ENCODE measurements at places on chromosomes 2 and 18. TPM values are rescaled to one million over a fixed set of nuclear protein-coding genes. Genes with fewer than 3 reads are reported as not detected.

- no peak for DNase-seq
- H3K36me3 ChIP-seq = no peaks in the 10 kb centered on the region
- no peak overlapping the region for H3K4me3 ChIP-seq
- H3K27me3 ChIP-seq = no peaks in the 10 kb centered on the region
Observed at GRCh38 chr18:31633392-31634330, 42.0 kb downstream of the TTR start.

GRCh38 chr18:24003903-24004640 is 10.5 kb upstream of the TTC39C start:
- no peaks in the 10 kb centered on the region for H3K27me3 ChIP-seq
- DNase-seq = no peak
- no peak overlapping the region for H3K27ac ChIP-seq
- H3K36me3 ChIP-seq = no peaks in the 10 kb centered on the region
- H3K4me1 ChIP-seq = no peaks in the 10 kb centered on the region
- H3K4me3 ChIP-seq = no peak overlapping the region

DNA sequence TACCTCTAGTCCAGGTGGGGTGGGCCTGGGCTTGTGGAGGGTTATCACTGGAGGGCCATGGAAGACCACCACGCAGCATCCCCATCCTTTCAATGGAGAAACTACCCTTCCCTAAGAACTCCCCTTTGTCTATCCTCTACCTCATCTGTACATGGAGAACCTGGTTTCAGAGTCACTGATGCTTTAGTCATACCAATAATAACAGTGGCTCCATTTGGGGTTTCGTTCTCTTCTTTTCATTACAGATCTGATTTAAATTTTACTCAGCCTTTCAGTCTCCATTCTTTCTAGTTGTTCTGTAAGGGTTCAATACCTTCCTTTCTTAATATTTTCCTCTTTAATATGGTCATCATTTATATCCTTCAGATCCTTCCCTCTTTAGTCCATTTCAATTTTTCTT is 54.6 kb upstream of the ZFP36L2 start:
- H3K36me3 ChIP-seq = peaks cover 37% of the 10 kb centered on the region
- no peak overlapping the region for H3K4me3 ChIP-seq
- H3K27me3 ChIP-seq = no peaks in the 10 kb centered on the region
- H3K4me1 ChIP-seq = peaks cover 16% of the 10 kb centered on the region
- H3K27ac ChIP-seq = no peak overlapping the region

- H3K36me3 ChIP-seq = peaks cover 89% of the 10 kb centered on the region
- no peak for DNase-seq
- no peaks in the 10 kb centered on the region for H3K27me3 ChIP-seq
Observed at GRCh38 chr2:74168739-74169138, 9.9 kb downstream of the MOB1A start.

GRCh38 chr18:7855671-7856070 is 288.6 kb downstream of the PTPRM start:
- H3K27me3 ChIP-seq = no peaks in the 10 kb centered on the region
- no peaks in the 10 kb centered on the region for H3K36me3 ChIP-seq
- DNase-seq = no peak
- peak overlapping the region; percentile 7 for H3K27ac ChIP-seq
- no peak overlapping the region for H3K4me3 ChIP-seq
- H3K4me1 ChIP-seq = peaks cover 1% of the 10 kb centered on the region

DNA sequence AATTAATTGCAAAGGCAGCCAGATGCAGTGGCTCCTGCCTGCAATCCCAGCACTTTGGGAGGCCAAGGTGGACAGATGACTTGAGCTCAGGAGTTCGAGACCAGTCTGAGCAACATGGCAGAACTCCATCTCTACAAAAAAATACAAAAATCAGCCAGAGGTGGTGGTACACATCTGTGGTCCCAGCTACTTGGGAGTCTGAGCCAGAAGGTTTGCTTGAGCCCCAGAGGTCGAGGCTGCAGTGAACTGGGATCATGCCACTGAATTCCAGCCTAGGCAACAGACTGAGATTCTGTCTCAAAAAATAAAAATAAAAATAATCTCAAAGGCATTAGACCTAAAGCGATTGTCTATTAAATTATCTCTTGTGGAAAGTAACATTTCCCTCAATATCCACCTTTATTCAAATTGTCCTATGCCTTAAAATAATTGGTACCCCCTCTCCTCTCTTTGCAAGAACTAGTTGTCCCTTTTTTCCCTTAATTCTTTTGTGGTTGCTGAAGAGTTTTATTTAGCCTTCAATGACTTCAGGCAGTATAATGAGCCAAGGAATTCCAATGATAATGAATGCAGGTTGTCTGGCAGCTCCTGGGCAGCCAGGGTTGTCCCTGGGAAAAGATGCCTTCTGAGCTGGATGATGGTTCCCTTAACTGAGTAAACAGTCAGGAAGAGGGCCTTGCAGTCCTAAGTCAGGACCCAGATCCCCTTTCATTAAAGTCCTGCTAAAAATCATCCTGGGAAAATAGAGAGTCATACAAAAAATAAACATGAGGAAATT is 32.2 kb downstream of the GPR75 start:
- peaks cover 10% of the 10 kb centered on the region for H3K36me3 ChIP-seq
- no peak overlapping the region for H3K27ac ChIP-seq
- no peaks in the 10 kb centered on the region for H3K27me3 ChIP-seq
- H3K4me3 ChIP-seq = no peak overlapping the region
- DNase-seq = no peak

DNA sequence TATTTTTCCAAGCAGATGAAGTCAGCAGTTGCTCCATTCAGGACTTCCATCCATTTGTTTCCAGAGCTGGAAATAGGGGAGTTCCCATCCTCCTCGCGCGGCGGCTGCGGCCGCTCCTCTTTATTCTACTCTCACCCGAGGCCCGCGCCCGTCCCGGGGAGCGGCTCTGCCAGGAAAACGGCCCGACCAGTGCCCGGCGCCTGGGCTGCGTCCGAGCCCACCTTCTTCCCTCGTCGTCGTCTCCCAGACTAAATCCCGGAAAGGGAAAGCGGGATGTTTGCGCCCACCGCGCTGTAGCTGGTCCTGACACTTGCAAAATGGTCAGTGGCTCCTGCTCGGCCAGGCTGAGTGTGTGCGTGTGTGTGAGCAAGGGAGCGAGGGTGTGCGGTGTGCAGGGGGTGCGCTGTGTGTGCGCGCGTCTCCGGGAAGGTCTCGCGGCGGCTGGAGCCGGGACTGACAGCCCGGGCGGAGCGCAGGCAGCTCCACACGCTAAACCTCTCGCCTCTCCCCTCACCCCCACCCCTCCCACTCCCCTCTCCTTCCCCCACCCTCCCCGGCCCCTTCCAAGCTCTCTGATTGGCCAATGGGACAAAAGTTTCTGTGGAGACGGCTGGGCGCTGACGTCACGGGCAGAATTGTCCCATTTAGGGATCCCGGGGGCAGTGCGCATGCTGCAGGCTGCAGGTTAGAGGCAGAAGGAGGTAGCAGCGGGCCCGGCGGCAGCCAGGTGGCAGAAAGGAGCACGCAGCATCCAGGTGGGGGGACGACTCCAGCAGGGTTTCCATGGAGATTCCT is at the start of gene NOL4:
Gene NOL4, minus strand, starts transcription at position 491 of the 795 bp plus-strand sequence. CDS start 1,660 bp downstream, outside the sequence.
- H3K36me3 ChIP-seq = no peaks in the 10 kb centered on the region
- H3K4me1 ChIP-seq = peaks cover 16% of the 10 kb centered on the region
- no peak within 1 kb of the TSS for H3K4me3 ChIP-seq
- H3K27me3 ChIP-seq = no peaks in the 10 kb centered on the region

DNA sequence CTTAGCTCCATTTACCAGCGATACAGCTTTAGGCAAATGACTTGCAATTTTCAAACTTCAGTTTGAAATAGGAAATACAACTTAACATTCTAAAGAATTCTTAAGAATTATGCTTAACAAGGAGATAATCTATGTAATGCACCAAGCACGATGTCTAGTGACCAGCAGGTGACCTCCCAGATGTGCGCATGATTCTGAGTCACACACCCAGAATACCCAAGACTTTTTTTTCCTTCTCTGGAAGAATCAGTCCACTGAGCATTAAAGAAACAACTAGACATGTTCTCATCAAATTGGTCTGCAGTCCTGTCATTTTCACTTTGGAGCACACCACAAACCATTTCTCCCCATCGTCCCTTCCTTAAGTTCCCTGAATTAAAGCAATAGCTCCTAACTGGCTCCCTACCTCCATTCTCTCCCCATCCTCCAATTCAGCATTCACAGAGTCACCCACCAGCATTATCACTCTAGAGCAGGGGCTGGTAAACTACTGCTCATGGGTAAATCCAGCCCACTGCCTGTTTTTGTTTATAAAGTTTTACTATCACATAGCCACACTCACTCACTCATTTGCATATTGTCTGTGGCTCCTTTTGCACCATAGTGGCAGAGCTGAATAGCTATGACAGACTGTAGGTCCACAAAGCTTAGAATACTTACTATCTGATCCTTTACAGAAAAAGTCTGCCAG is 13.2 kb downstream of the EVA1A start:
- H3K27ac ChIP-seq = no peak overlapping the region
- no peaks in the 10 kb centered on the region for H3K27me3 ChIP-seq
- no peak overlapping the region for H3K4me3 ChIP-seq
- no peak for DNase-seq
- H3K4me1 ChIP-seq = no peaks in the 10 kb centered on the region

- H3K4me3 ChIP-seq = no peak overlapping the region
- no peak overlapping the region for H3K27ac ChIP-seq
- no peaks in the 10 kb centered on the region for H3K27me3 ChIP-seq
Observed at GRCh38 chr2:85180322-85181133, 47.3 kb downstream of the TCF7L1 start.

The SLC5A7 gene
- not detected for total RNA-seq

The AGXT gene
- 0.30 TPM for total RNA-seq

The SLC16A14 gene
- total RNA-seq = 2.2 TPM

The GKN2 gene
- total RNA-seq = 195 TPM

The ARL5A gene
- total RNA-seq = 52.4 TPM

All from upper lobe of left lung (tissue), 6 donors.